ENCODE measurements at places on chromosomes 3 and 15. TPM values are rescaled to one million over a fixed set of nuclear protein-coding genes. Genes with fewer than 3 reads are reported as not detected.

The COX5A gene
- total RNA-seq: 1,098 TPM

The COL6A5 gene
- not detected for total RNA-seq

The GPR176 gene
- total RNA-seq: 3.1 TPM

The MYZAP gene
- total RNA-seq: 505 TPM

The TP63 gene
- total RNA-seq: 0.56 TPM

The TRPM1 gene
- total RNA-seq: not detected

The CNTN3 gene
- total RNA-seq: 1.3 TPM

The CMTM7 gene
- 2.5 TPM for total RNA-seq

The GUCA1C gene
- not detected for total RNA-seq

- DNase-seq: peak; percentile 56
Measured at GRCh38 chr15:90571063-90571541, 41.4 kb downstream of the CRTC3 start.

DNA sequence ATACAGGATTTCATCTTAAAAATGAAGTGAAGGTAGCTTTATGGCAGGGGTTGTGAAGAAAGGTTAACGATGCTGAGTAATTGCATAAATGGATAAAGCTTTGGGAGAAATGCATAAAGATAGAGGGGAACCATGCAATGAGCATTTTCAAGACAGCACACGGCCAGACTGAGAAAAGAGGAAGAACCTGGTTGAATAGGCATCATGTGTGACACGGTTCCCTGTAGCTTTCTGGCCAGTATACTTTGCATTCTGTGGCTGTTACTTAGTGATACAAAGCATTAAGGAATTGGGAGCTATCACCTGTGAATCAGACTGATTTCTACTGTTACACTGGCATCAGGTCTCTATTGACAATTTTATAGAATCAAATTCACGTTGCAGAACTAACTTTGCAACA, 33.3 kb downstream of the NR2C2 start:
- DNase-seq: no peak

GRCh38 chr15:52326756-52327155, 31.2 kb upstream of the MYO5C start:
- no peak for DNase-seq

DNA sequence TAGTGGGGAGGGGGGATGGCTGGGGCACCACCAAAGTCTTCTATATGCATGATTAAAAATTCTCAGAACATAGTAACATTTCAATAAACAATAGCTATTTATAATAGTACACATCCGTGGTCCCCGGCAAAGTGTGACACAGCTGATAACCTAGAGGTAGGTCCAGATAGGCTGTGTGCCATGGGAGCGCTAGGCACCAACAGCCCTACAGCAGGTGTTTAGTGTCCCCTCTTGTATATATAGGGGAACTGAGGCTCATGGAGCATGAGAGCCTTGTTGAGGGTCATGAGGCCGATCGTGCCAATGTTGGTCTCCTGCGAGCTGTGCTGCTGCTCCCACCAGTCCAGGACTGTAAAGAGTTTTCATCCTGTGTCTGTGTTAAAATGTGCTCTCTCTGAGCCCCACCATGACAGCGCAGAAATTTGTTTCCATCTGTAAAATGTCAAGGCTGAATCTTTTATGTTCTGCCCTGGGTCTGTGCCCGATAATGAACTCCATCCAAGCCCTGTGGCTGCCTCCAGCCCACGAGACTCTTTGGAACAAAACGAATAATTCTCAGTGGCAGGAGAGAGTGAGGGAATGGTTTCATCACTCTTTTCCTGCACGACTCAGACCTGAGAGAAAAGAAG, 14.5 kb downstream of the TMEM158 start:
- DNase-seq: no peak

DNA sequence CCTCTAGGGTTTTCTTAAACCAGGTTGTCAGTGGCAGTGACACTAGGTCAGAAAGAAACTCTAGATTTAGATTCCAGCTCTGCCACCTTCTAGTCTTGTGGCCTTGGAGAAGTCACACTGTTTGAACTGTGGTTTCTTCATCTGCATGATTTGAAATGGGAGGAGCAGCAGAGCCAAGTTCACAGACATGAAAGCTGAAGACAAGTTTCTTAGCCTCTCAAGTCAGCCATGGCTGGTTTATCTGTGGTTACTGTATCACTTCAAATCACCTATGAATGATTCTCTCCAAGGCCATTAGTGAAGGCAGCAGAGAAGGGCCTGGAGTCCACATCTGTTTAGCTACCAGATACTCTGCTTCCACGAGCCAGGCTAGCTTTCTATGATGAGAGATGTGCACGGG, 15.6 kb downstream of the CLEC3B start:
- no peak for DNase-seq

GRCh38 chr3:5250467-5251195, 63.1 kb downstream of the EDEM1 start:
- no peak for DNase-seq

DNA sequence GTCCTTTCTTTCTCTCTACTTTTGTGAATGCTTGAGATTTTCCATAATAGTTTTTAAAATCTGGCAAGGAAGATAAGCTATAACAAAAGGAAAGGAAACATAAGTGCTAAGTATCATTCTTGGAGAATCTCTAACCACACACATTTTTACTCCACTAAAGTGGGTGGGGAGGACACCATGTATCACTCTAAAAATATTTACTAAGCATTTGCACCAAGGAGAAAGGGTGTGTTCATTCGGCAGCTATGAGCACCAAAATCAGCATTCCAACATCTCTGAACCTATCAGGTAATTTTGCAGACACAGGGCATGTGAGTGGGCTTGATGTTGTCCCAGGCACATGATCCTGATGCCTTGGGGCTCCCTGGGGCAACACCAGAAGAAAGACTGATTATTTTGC, 5.5 kb downstream of the B4GALT4 start:
- no peak for DNase-seq

GRCh38 chr3:128706086-128706615, 19.8 kb upstream of the RAB7A start:
- no peak for DNase-seq

GRCh38 chr15:93826790-93827189, 404.6 kb upstream of the MCTP2 start:
- DNase-seq: peak; percentile 14

DNA sequence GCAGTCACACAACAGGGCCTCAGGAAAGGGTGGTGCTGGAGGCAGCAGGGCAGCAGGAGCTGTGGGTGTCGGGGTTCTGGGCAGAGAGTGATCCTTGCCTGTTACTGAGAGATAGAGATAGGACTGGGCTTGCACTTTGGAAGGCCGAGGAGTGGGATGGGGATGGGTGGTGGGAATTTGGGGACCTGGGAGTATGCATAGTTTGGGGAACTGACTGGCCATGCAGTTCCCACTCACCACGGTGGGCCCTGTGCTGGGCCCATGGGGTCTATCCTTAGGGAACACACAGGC, 192.5 kb upstream of the LINGO1 start:
- no peak for DNase-seq

DNA sequence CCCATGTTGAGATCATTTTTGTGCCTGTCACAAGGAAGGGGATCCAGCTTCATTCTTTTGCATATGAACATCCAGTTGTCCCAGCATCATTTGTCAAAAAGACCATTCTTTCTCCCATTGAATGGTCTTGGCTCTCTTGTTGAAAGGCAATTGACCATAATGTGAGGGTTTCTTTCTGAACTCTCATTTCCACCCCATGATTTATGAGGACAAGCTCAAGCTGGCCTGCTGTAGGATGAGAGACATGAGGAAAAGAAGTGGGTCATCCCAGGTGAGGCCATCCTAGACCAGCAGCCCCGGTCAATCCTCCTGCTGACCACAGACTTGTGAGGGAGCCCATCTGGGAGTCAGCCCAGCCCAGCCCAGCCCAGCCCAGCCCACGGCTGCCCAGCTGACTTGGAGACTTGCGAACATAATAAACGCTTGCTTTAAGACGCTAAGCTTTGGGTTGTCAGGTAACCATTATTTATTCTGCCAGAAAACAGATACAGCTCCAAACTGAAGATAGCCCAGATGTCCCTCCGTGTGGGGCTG, 69.0 kb downstream of the LINGO1 start:
- no peak for DNase-seq

DNA sequence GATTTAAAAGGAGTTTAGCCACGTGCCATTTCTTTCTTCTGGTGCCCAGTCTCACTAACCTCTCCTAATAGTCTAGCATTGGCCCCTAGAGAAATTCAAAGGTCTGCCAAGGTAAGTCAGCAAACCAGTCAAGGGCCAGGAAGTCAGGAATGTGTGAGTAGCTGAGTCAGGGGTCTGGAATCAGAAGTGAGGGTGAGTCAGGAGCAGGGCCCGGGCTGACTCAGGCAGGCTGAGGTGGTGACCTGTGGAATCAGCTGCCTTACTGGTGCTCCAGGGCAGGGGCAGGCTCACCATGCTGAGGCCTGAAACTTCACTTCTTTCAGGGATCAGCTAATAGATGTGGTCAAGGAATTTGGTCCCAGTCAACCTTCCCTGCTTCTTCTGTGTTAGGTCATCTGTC, 105.8 kb upstream of the MYZAP start:
- no peak for DNase-seq
